ENCODE measurements at places on chromosomes 7 and 10.

DNA sequence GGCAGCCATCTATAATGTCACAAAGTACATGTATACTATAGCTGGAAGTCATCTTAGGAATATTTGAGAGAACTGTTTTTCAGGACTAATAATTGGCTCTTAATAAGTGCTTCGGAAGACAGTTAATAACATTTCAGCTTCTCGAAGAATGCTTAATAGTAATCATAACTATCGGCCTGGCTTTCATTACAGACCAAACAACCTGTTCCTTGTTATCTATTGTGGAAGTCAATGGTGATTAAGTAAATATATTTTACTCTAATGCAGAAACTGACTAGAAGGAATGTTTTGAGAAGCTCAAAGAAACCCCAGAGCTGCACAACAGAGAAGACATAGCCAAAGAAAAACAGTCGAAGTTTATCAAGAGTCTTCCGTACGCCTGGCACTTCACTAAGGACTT is 106.8 kb upstream of the FAM133B start:
- DNase-seq, result no peak

DNA sequence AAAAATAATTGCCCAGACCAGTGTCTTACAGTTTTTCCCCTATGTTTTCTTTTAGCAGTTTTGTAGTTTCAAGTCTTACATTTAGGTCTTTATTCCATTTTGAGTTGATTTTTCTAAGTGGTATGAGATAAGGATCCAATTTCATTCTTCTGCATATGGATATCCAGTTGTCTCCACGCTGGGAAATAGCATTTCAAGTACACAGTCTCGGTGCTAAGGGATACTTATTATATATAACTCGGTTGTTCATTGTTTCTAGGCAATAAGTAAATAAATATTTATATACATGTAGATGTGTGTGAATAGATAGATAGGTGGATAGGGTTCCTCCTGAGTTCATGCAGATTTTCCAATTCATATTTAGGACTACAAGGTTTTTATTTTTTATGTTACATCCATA is 16.0 kb downstream of the TAF3 start:
- DNase-seq, result no peak

GRCh38 chr10:113905756-113906155 is 51.3 kb downstream of the NHLRC2 start:
- DNase-seq, result no peak

GRCh38 chr10:70518695-70519094 is 40.1 kb downstream of the PALD1 start:
- no peak for DNase-seq

DNA sequence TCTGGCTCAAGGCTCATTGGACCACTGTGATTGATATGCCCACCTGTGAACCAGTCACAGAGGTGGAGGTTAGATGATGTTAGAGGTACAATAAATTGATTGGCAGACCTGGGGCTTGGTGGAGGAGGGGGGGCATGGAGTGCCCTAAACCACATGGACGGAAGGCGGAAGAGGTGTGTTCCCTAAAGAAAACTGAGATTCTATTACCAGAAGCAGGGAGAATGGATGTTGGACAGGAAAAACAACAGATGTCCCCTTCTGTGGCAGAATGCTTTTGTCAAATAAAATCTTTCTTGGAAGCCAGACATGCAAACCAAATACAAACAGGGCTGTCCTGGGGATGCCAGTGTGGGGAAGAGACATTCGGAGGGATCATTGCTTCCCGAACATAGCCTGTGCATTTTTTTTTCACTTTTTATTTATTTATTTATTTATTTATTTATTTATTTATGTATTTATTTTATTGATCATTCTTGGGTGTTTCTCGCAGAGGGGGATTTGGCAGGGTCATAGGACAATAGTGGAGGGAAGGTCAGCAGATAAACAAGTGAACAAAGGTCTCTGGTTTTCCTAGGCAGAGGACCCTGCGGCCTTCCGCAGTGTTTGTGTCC is 433.9 kb downstream of the RPS24 start:
- no peak for DNase-seq

DNA sequence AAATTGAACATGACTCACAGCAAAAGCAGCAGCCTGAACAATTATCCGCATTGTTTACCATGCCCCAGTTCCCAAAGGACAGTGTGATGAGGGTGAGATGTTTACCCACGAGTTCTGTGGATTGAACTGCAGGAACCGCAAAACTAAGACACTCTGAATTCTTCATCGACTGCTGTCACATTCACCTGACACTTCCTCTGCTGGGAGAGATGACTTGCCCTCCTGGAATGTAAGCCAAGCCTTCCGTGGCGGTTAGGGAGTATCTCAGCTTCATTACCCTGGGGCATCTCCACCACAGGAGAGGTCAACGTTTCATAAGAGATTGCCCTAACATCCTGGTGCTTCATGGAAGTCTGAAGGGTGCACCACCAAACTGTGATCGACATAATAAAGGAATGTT is 374.6 kb upstream of the ADARB2 start:
- DNase-seq, result no peak

GRCh38 chr10:89389254-89389653 is 3.2 kb upstream of the IFIT1 start:
- no peak for DNase-seq

GRCh38 chr10:99290306-99290705 is 38.9 kb upstream of the CNNM1 start:
- no peak for DNase-seq

DNA sequence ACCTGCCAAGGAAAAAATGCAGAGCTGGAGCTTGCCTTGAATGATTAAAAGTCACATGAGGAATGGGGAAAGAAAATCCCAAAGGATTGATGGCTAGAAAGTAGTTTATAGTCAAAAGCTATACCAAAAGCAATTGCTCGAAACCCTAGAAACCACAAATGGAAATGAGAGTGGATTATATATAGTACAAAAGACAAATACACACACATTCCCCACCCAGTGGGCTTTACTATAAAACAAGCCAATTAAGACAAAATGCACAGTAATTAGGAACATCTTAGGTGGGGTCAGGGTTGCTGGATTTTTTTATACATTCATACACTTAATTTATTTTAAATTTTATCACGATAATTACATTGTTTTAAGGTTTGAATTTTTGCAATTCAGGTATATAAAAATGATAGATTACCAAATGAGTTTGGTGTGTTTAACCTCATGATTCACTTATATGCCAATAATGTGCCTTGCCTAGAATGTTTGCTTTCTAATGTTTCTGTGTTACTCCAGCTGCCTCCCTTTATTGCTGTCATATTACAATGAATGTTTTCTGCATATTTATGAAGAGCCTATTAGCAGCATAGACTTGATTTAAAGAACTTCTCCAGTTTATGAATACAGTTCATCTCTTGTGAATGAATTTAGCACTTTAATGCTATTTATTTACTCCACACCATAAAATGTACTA is 421.3 kb downstream of the EXOC4 start:
- no peak for DNase-seq

GRCh38 chr10:16943295-16944285 is 126.4 kb upstream of the RSU1 start:
- DNase-seq, result no peak

DNA sequence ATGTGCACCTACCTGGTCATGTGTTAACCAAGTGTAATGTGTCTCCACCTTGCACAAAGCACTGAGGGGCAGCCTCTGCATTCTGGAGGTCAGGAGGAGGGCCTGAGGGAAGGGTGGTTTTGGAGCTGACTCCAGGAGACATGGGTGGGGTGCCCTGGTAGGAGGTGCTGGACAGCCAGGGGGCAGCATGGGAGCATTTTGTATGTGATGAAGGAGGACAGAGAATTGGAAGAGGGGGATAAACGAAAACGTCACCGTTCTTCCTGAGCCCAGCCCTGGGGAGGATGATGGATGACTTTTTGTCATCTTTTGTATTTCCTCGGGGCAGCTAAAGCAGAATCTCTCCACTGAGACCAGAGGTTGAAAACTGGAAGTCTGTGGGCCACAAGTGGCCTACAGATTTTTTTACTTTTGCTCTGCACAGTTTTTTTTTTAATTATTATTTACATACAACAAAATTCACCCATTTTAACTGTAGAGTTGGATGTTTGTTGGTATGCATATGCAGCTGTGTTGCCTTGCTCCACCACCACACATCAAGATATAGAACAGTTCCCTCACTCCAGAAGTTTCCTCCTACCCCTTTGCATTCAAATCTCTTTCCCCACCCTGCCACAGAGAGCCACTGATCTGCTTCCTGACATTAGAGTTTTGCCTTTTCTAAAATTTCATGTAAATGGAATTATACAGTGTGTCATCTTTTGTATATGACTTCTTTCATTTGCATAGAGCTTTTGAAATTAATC is 242.5 kb downstream of the VTI1A start:
- peak; percentile 41 for DNase-seq

- no peak for DNase-seq
These were observed 251.4 kb upstream of the SEMA3C start for GRCh38 chr7:81170291-81170690.

DNA sequence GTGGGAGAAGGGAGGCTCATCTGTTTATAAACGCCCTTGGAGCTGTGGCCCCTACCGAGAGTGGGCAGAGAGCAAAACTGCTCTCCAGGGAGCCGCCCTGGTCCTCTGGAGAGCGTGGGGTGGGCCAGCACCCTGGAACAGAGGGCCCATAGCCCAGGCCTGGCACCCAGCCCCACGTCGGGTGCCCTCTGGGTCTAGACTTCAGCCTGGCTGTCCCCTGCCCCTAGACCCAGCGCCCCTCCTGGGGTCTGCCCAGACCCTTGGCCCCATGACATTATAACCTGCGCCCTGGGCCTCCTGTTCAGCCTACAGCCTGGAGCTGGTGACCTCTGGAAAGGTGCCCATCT is 24.7 kb downstream of the GET4 start:
- DNase-seq, result no peak

- no peak for DNase-seq
These were observed 12.0 kb downstream of the JAZF1 start for GRCh38 chr7:28168393-28169158.

DNA sequence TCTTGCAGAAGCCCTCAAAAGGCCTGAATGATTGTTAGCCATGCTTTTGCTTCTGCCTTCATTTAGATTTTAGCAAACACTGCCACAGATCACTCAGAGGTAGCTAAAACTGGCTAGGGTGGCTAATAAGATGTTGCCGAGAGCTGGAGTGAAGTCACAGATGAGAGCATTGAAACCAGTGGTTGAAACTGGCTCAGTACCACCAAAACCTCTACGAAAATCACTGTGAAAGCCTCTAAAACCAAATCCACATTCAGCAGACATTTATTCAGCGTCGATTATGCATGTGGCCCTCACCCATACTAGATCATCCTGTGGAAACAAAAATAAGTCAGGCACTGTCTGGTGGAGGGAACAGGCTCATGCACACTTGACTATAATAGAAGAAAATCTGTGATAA is 50.8 kb downstream of the PIK3CG start:
- no peak for DNase-seq

DNA sequence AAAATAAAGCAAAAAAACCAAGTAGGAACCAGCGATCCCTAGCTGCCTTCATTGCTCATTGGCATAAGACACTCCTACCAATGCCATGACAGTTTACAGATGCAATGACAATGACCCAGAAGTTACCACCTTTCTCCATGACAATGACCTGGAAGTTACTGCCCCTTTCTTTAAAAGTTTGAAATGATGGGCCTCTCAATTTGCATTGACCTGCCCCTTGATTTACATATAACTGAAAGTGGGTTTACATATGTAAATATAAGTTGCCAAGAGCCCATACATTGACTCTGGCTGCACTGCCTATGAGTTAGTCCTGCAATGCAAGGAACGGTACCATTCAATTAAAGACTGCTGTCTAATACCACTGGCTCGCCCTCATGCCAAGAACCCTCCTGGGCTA is 240.7 kb upstream of the LRRN3 start:
- DNase-seq, result no peak

DNA sequence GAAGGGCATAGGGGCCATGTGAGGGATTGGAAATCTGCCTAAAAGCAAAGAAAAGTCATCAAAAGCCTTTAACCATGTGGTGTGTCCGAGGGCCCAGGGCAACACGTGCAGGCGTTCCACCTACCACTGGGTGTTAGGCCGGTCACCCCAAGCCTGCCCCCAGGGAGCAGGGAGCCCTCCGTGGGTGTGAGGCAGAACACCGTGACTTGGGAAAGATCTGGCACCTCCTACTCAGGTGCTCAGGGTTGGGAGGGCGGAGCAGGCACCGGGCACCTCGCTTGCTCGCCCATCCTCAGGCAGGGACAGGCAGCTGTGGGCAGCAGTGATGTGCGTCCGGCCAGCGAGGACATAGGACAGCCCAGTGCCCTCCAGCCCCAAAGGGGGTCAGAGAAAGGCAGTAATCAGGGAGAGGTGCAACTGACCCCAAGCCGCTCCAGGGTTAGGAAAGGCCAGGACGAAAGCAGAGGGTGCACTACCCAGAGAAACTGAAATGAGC is 80.7 kb upstream of the CHST15 start:
- DNase-seq, result no peak

DNA sequence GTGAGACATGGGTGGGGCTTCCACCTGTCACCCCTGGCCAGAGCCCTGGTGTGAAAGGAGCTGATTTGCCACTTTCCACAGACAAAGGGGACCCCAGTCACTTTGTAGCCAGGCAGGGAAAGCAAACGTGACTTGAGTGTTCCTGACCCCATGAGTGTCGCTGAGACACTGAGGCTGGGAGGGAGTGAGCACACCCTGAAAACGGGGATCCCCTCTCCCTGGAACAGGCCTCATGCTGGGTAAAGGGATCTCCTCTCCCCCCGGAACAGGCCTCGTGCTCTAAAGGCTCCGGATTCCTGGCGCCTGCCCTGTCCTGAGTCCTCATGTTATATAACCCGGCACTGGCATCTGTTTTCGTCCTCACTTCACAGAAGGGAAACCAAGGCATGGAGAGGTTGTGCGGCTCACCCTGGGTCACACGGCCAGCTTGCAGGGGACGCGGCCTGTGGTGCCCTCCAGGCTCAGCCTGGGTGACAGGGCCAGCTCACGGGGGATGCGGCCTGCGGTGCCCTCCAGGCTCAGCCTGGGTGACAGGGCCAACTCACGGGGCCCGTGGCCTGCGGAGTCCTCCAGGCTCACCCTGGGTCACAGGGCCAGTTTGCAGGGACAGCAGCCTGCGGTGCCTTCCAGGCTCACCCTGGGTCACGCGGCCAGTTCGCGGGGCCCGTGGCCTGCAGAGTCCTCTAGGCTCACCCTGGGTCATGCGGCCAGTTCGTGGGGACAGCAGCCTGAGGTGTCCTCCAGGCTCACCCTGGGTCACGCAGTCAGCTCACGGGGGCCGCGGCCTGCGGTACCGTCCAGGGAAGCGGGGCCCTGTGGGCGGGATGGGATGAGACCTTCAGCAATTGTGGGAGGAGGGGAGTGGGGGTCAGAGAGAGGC is 104.7 kb downstream of the PDGFA start:
- no peak for DNase-seq

- no peak for DNase-seq
These were observed 287.6 kb downstream of the TWIST1 start for GRCh38 chr7:18829858-18830285.

DNA sequence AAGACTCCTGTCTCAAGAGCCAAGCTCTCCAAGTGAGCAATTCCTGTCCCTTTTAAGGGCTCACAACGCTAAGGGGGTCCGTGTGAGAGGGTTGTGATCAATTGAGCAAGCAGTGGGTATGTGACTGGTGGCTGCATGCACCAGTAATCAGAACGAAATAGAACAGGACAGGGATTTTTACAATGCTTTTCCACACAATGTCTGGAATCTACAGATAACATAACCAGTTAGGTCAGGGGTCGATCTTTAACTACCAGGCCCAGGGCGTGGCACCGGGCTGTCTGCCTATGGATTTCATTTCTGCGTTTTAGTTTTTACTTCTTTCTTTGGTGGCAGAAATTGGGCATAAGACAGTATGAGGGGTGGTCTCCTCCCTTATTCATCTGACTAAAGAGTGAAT is 54.9 kb upstream of the SP4 start:
- DNase-seq, result no peak

- DNase-seq, result no peak
These were observed 3.0 kb upstream of the CRYGN start for GRCh38 chr7:151442776-151443496.

- no peak for DNase-seq
These were observed 22.2 kb upstream of the RHEB start for GRCh38 chr7:151541709-151542499.
